ENCODE measurements at places on chromosomes 12 and 14.

DNA sequence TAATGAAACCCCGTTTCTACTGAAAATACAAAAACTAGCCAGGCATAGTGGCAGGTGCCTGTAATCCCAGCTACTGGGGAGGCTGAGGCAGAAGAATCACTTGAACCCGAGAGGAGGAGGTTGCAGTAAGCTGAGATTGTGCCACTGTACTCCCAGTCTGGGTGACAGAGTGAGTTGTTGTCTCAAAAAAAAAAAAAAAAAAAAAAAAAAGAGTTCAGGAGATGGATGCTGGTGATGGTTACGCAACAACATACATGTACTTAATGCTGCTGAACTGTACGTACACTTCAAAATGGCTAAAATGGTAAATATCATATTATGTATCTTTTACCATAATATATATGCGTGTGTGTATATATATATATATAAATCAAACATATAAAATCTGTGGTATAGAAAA lies 29.0 kb downstream of the ACTN1 start:
- DNase-seq = no peak

DNA sequence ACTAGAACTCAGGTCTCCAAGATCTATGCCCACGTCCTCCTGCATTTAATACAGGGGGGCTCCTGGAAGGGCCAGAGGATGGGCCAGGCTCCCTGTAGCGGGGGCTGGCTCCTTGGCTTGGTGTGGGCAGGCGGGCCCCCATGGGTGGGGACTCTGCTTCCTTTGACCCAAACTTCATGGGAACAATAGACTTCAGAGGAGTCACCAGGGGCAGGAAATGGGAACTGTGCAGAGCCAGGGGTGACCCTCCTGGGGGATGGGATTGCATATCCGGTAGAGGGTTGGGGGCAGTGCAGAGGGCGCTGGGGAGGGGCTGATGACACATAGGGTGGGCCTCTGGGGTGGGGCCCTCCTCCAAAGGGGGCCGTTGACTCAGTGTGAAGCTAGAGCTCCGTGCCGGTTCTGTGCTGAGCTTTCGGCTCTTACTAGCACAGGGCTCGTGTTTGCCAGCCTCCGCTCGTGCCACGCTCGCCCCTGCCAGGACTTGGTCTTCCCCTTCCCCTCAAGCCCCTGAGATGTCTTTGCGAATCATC lies 4.6 kb downstream of the TEAD4 start:
- DNase-seq = no peak

GRCh38 chr14:69701857-69702256 lies 65.1 kb upstream of the SRSF5 start:
- no peak for DNase-seq

DNA sequence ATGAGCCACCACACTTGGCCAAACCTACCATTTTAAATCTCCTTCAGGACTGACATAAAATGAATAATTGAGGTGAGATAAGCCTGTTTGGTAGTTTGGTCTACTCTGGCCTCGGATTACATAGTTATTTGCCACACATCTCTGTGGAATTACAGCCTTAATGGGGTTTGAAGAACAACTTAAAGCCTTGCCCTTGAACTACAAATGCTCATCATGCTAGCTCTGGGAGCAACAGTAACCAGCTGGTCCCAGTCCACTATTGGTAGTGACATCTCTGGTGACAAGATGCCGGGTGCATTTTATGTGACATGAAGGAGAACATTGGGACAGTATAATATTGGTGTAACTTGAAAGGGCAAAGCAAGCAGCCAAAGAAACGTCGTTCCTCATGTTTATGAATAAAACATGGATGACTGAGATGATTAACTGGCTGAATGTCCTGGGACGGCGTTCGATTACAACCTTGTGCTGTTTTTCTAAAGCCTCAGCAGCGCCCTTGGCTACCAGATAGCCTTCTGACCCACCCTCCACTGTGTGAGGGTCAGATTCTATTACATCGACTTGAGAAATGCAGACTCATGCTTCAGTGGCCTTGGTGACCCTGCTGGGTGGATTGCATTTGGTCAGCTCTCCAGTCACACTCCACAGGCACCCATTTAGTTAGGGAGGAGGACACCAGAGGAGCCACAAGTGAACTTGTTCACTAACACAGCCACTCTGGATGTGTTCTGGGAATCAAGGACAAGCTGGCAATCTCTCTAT lies 41.5 kb downstream of the BEST3 start:
- no peak for DNase-seq

DNA sequence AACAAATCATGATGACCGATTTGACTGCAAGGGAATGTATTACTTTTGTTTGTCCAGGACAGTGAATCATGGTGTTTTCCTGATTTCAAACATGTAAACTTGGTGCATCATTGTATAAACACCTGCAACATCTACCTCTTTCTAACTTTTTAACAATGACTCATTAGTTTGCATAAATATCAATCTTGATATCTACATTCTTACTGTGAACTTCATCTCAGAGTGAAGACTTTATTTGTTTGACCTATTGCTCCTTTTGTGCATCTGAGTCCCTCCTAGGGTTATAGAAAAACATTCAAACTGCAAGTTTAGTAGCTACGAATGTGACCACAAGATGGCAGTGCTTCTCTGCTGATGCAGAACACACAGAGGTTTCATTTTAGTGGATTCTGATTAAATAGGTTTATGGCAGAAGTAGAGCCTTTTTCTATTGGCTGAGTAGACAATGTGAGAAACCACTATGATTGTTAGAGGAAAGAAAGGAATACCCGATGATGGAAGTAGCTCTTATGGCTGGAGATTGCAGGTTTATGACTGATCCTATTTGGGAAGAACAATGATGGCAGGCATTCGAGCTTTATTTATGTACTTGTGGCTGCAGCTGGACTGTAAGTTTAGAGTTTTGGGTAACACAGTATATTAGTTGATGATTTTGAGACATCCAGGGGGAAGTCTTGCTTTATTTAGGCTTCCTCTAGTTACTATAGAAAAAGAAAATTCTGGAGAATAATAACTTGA lies 244.2 kb upstream of the OR4E1 start:
- no peak for DNase-seq

DNA sequence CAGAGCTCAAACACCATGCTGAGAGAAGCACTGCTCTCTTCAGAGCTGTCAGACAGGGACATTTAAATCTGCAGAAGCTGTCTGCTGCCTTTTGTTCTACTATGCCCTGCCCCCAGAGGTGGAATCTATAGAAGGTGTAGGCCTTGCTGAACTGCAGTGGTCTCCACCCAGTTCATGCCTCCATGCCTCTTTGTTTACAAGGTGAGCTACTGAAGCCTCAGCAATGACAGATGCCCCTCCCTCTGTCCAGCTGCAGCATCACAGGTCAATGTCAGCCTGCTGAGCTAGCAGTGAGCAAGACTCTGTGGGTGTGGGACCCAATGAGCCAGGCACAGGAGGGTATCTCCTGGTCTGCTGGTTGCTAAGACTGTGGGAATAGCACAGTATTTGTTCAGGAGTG lies 25.4 kb upstream of the CCDC198 start:
- DNase-seq = no peak

GRCh38 chr14:31269634-31270195 lies 62.1 kb upstream of the HECTD1 start:
- no peak for DNase-seq

DNA sequence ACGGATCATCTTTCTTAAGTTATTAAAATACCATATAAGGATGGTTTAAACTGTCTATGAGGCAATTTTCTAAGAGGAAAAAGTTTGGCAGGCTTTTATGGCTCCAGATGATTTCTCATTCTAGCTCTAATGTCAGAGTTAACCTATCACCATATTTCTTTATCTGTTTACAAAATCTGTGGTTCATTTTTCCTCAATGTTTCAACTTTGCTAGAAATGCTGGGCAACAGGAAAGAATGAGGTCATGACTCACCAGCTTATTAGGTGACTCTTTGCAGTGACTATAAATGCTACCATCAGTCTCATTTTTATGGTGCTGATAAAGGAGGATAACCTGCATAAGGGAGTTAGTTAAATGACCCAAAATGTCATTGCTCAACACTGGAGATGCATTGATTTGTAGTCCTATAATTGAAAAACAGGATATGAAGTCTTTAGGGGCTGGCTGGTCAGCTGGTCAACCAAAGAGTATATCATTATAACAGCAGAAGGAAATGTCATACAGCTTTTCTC lies 45.3 kb upstream of the RAP1B start:
- DNase-seq = no peak

GRCh38 chr12:13088496-13088895 lies 15.0 kb downstream of the GSG1 start:
- DNase-seq = no peak

DNA sequence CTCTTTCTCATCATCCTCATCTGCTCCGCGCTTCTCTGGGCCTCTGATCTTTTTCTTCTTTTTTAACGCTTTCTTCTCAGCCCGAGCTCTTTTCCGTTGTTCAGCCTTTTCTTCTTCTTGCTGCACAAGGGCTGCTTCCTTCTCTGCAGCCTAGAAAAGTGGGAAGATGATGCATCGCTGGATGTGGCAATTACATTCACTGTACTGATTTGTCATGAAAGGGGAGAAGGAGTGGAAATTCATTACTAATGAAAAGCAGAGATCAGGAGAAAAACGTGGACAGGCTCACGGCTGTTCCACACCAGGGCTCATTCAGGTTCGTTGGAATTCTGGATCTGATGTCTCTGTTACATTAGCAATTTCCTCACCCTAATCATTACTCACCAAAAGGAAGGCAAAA lies 15.1 kb downstream of the FICD start:
- no peak for DNase-seq

DNA sequence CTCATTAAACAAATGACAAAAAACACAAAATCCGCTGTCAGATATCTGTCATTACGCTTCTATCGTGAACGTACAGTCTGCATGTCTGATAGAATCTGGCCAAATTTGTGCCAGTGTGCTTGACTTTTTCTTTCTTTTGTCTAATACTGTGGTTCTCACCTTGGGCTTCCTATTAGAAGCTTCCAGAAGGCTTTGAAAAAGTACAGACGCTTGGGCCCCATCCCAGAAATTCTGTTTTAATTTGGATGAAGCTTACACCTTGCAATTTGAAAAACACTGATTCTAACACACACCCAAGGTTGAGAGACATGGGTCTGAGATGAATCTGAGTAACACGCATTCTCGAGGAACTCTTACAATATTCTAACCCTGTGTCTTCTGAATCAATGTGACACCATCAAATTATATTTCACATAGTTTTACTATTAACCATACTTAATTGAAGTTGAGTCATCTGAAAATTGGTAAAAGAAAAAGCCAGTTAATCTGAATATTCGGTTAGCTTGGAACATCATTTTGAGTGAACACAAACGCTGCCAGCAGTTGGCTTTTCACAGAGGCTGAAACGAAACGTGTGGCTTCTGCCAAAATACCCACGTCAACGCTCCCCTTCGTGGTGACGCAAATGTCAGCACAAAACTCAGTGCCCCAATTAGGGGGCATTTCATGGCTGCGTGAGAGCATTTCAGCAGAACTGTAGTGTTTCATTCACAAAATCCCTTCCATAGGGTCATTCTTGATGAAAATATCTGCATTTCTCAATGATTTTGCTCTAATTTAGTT lies 420.5 kb downstream of the TMEM132D start:
- no peak for DNase-seq

DNA sequence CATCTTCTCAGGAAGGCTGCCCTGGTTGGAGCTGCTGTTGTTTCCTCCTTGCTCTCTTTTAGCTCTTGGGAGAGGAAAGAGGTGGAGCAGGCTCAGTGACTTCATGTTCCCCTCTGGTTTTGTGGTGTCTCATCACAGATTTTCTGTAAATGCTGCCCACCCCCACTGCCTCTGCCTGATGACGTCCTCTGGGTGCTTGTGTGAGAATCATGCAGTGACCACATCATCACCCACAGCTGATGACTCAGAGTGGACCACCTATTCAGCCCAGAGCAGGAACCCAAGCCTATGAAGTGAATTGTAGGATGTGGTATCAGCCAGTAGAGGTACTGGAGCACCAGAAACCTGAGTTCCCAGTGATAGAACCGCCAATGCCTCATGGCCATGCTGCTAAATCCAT lies at the start of gene GZMB:
TSS of gene GZMB (minus strand) at position 33 of the 400 bp plus-strand sequence. CDS start at position 3, 30 bp downstream.
- DNase-seq = peak; percentile 11

- DNase-seq = no peak
These were observed 13.1 kb downstream of the AKAP6 start for GRCh38 chr14:32341947-32342846.

GRCh38 chr12:65668981-65669695 lies 155.1 kb upstream of the HMGA2 start:
- no peak for DNase-seq

GRCh38 chr12:52847335-52848102 lies 1.3 kb downstream of the KRT78 start:
- DNase-seq = no peak

GRCh38 chr12:99137124-99137855 lies 492.2 kb downstream of the APAF1 start:
- DNase-seq = no peak

GRCh38 chr14:101456246-101457175 lies 104.8 kb upstream of the DIO3 start:
- DNase-seq = no peak

DNA sequence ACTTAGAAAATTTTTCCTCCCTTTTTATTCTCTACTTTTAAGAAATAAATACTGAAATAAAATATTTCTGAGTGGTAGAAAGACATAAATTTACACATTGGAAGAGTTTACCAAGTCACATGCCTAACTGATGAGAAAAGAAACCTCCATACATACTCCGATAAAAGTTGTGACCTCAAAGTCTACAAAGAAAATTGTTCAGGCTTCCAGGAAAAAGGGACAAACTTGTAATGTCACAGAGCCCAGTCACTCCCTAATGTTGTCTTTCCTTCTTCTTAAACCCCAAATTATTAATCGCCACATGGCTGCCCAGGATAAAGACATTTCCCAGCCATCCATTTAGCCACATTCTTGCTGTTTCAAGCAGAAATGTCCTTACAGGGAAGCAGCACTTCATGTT lies 455.3 kb downstream of the MDGA2 start:
- DNase-seq = no peak

DNA sequence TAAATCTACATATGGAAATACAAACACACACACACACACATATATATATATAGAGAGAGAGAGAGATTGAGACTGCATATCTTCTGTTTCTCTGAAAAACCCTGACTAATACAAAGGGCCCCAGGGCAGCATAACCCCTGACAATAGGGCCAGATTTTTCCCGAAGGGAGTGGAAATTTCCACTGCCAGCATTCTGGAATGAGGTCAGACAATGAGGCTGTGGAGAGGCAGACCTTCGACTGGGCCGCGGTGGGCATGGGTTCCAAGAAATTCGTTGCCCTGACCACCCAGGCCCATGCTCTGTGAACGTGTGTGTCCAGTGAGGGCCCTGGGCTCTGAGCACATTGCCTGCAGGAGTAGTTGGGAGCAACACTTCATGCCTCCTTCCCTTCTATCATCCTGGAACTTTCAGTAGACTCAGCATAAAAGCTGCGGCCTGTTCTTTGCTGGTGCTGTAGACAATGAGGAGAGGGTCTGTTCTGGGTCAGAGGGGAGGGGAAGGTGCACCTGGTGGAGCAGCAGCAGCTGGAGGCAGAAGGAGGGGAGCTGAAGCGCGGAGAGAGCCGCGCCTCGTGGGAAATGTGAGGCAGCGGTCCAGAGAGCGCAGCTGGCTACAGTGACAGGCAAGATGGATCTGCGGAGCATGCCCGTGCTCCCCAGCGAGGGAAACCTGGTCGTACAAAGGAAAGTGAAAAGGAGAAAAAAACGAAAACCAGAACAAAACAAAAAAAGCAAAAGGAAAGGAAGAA lies 25.6 kb upstream of the CCDC60 start:
- DNase-seq = no peak
